Left renal cortex interstitium (tissue), 4 donors: ENCODE measurements at places on chromosomes 3 and 15.

DNA sequence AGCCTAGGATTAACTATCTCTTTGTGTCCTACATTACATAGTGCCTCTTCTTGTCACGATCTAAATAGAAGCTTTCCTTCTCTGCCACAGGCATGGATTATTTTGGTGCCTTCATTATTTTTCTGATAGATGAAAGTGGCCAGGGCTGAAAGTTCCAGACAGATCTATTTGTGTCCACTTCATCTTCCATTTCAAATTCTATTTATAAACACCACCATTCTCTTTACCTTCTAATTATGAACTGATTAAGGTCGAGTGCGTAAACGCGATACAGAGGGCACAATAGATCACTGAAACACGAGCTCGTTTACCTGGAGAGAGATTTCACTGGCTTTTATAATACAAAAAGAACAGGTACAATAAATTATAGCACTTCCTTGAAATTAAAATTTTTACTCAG, 105.0 kb downstream of the EDEM1 start:
- no peak for DNase-seq

- DNase-seq: no peak
Observed at GRCh38 chr3:25037049-25037547, 391.0 kb upstream of the RARB start.

DNA sequence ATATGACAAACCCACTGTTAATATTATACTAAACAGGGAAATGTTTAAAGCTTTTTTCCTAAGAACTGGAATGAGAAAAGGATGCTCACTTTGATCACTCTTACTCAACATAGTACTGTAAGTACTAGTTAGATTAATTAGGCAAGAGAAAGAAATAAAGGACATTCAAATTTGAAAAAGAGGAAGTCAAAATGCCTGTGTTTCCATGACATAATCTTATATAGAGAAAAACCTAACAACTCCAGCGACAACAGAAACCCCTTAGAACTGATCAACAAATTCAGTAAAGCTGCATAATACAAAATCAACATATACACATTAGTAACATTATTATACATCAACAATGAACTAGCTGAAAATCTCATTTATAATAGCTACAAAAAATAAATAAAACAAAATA, 200.6 kb upstream of the ROBO1 start:
- no peak for DNase-seq

- peak; percentile 17 for DNase-seq
Observed at GRCh38 chr15:38991126-38991525, 426.5 kb upstream of the RASGRP1 start.

DNA sequence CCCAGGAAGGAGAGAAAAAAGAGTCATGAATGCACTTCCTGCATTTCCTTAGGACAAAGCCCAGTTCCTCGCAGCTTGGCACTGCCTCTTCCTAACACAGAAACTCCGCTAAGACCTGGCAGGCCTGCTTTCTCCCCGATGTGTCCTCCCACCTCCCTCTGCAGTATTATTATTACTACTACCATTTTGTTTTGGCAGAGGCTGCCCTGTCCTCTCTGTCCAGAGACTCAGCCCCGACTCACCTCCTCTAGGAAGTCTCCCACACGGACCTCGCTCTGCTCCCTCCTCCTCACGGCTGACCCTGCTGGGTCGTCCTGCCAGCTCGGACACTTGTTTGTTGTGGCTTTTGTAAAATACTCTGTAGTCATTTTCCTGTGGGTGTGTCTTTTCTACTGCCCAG, 107.2 kb upstream of the HACD2 start:
- no peak for DNase-seq

DNA sequence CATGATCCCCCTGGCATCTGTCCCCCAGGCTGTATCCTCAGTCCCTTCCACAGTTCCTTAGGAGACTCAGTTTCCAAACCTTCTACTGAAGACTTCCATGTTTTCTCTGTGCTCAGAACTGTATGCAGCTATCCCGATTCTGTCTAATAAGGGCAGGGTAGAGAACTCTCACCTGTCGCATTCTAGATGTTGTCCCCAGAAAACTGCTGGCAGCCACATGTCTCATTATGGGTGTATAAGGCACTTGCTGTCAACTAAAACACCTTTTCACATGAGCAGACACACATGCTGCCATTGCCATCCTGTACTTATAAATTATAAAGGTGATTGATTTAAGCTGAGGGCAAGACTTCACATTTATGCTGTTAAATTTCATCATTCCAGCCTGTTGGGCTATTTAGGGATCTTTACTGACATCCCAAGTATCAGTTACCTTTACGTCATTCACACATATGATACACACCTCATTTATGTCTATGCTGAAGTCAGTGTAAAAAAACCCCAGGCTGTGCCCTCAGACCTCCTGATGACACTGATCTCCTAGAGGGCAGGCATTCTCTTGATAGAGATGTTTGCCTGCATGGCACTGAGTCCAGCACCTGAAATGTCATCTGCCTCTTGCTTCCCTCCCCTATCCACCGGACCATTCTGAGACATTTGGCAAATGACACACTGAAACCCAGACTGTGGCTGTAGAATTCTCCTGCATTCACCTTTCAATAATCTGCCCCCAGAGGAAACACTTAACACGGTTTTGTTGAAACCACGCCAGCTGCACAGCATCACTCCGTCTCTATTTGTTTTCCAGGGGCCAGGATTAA, 35.8 kb downstream of the BTD start:
- DNase-seq: no peak

DNA sequence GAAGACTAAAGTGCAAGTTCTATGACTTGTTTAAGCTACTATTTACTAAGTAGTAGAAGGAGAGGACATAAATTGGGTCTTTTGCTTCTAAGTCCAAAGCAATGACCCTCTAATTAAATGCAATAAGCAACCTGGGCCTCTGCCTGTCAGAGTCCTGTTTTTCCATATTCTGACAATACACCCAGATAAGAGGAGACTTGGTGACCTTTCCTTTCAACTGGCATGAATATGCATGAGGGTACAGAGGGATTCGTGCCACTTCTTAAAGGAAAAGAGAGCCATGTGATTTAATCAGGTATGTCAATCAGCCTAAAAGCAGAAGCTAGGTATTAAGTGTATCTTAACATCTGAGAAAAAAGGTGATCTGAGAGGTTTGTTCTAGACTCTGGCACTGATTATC, 50.7 kb upstream of the FGF7 start:
- no peak for DNase-seq

GRCh38 chr15:48325400-48325799, 5.8 kb upstream of the DUT start:
- DNase-seq: no peak

DNA sequence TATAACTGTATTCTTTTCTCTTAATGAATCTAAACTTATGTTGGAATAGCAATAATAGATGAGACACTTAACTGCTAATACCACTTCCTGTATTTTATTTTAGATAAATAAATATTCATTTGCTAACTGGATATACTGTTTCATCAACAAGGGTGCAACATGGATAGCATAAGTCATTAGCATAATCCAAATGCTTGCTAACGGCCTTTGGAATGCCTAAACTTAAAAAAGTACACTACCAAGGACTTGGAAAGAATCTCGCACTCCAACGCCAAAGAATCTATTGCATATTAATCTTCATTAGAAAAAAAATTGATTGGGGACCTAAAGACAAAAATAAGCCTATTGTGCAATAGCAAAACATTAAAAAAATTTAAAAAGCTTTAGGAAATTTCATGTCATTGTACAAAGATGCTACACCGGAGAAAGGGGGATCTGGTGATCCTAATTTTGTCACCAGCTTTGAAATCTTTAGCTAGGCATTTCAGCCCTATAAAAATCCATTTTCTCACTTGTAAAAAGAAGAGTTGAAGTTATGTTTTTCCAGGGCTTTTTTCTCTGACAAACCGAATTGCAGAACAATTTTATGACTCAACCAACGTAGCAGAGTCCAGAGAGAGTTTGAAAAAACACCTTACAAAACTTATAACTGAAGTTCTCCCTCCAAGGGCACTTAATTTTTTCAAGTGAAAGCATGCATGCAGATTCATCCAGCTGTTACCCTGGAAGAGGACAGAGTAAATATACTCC, 4.1 kb downstream of the VGLL3 start:
- DNase-seq: no peak

GRCh38 chr3:40504636-40505430, 1.0 kb upstream of the ZNF620 start:
- DNase-seq: no peak

- DNase-seq: no peak
Observed at GRCh38 chr15:59694779-59695178, 5.7 kb upstream of the BNIP2 start.

- DNase-seq: no peak
Observed at GRCh38 chr3:73499787-73500186, 125.0 kb downstream of the PDZRN3 start.

- DNase-seq: no peak
Observed at GRCh38 chr3:8112587-8112986, 389.0 kb upstream of the LMCD1 start.

- DNase-seq: no peak
Observed at GRCh38 chr3:124599779-124600693, 130.2 kb upstream of the UMPS start.

DNA sequence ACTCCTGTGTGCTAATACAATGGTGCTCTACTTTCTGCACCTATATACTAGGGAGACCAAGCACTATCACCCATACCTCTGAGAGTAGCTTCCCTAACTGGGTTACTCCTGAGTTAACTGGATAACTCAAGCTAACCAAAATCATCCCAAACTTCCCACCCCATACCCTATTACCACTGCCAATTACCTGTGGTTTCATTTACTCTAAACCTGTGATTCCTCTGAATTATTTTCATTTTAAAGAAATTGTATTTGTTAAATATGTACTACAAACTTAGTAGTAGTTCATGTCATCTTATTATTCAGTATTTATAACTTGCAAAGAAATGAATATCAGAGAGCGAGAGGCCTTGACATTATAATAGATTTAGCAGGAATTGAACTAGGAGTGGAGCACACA, 340.5 kb downstream of the TBC1D5 start:
- DNase-seq: no peak

- DNase-seq: no peak
Observed at GRCh38 chr3:134544316-134544715, 58.5 kb downstream of the CEP63 start.

GRCh38 chr15:33279613-33280205, 31.1 kb upstream of the RYR3 start:
- no peak for DNase-seq

DNA sequence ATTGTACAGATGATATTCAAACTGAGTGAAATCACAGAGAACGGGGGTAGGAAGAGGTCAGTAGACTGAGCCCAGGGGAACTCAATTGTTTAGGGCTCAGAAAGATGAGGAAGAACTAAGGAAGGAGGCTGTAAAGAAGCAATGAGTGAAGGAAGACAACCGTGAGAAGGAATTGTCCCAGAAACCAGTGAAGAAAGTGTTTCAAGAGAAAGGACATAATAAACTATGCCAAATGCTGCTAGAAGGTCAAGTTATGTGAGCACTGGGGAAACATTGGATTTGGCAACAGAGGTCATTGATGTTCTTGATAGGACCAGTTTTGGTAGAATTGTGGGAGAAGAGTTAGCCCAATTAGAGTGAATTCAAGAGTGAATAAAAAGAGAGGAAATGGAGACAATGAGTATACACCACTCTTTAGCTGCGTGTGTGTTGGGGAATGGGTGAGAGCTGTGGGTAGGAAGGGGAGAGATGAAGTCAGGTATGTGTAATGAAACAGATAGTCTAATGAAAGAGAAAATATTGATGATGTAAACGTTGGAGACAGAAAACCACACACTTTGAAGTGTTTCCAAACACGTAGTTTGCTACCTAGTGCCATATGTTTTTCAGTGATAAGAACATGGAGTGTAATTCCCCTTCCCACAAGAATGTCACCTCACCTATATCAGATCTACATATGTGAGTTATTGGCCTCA, 42.5 kb upstream of the MME start:
- no peak for DNase-seq

- no peak for DNase-seq
Observed at GRCh38 chr3:180563406-180563805, 38.6 kb upstream of the TTC14 start.

DNA sequence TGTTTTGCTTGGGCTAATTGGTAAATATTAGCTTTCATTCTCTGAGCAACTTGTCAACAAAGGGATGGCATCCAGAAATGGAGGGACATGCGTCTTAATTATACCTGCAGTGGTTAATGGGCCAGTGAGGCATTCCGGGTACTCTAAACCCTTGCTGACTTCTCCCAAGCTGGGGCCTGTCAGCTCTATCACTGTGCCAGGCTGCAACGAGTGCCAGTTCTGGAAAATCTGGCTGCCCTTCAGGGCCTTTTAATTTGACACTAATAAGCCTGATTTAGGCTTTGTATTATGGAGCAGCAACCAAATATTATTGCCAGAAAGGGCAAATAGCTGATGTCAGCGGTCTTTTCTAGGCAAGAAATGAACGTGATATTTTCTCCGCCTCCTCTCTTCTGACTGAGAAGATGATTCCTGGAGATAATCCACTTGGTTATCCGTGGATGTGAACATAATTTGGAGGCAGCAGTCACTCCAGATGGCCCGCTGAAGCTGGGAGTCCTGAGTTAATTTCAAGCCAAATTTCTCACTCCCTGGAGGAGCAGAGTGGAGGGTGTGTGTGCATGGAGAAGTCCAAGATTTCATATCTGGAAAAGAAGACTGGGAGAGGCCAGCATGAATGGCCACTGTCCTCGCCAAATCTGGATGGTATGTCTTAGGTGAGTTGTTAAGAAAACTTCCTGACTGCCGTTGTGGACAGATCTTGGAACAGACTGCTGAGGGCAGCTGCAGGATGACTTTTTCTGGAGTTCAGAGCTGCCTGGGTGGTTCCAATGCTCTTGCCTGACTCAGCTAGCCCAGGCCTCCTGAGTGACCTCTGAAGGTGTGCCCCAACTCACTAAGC, 44.4 kb upstream of the PSMD6 start:
- no peak for DNase-seq

GRCh38 chr3:194212845-194213331, 76.9 kb downstream of the HES1 start:
- no peak for DNase-seq

DNA sequence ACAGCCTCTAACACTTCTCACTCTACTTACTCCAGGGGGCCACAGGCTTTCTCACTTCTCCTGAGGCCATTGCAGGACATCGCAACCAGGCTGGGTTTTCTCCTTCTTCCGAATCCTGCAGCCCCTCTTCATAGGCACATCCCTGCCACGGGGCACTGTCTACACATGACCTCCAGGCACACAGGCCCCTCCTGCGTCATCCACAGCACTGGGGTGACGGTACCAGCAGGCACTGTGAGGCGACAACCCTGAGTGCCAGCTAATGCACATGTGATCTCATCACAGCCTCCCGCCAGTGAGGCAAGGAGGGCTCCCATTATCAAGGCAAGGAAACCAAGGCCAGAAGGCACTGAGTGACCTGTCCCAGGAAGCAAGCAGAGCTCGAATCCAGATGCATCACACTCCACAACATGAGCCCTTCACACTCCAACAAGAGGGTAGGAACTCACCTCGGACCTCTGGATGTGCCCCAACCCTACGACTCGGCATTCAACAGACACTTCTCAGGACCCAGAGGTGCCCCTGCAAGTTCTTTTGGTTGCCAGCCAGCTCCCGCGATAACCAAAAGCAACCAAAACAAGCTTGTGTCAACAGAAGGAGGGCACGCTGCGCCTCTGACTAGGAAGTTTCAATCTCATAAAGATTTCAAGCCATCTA, 16.7 kb downstream of the FAM174B start:
- DNase-seq: no peak

- peak; percentile 69 for DNase-seq
Observed at GRCh38 chr15:68730471-68730919, 90.2 kb downstream of the ANP32A start.

- no peak for DNase-seq
Observed at GRCh38 chr3:124850212-124850611, 37.0 kb downstream of the ITGB5 start.

- no peak for DNase-seq
Observed at GRCh38 chr3:10646531-10647335, 141.3 kb upstream of the ATP2B2 start.
